WTC11 (cell line): ENCODE measurements at places on chromosomes 12 and 14. TPM values are rescaled to one million over a fixed set of nuclear protein-coding genes. Genes with fewer than 3 reads are reported as not detected.

RFLNA gene
- 6.3 to 11.3 TPM (median 10.2 TPM) in 3 replicates for total RNA-seq

DNA sequence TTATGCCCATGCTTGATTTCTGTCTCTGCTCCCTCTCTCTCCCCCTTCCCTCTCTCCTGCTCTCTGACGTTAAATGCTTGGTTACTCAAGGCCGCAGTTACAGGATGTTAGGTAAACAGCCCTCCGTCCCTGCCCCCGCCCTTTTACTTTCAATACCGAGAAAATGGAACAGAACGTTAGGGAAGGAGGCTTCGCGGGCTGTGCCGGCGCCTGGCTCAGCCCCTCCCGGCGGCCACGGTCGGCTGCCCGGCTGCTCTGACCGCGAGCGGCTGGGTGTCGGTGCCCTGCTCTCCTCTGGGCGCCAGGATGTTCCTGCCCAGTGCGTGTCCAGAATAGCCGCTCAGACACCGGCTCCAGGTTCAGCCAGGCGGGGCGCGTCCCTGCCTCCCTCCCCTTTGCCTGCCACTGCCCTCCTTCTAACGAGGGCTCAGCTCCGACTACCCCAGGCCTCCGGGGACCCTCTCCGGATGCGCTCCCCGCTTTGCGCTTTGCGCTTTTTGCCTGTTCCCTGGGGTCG is 166.1 kb downstream of the ADCK1 start:
- DNase-seq = peak; percentile 54
- H3K27ac ChIP-seq = no peak overlapping the region
- peaks cover 2% of the 10 kb centered on the region; the same call in 1 of the 2 replicates for H3K4me1 ChIP-seq
- H3K27me3 ChIP-seq = peaks cover 26% of the 10 kb centered on the region
- peak overlapping the region; percentile 66 for H3K4me3 ChIP-seq

NOS1 gene
- total RNA-seq = 4.0 to 4.8 TPM (median 4.5 TPM) in 3 replicates

DNA sequence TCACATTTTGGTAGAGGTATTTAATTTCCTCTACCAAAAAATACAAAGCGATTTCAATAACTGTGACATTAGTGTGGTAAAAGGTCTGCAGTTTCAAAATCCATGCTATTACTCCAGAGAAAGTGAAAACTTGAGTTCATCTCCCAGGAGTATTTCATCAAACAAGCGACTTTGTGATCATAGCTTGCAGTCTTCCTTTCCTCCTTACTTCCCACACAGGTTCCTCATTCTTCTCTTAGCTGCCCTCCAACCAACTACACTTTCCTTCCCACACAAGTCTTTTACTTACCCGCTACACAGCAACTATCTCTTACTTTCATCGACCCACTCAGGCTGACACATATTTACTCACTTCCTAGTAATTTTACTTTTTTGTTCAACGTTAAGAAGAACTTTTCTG is 413.4 kb upstream of the USP15 start:
- no peaks in the 10 kb centered on the region for H3K36me3 ChIP-seq
- H3K27ac ChIP-seq = no peak overlapping the region

SLC5A8 gene
- total RNA-seq = 0.05 to 0.07 TPM in 2 of 3 replicates, not detected in the other

- DNase-seq = no peak
- H3K4me3 ChIP-seq = no peak overlapping the region
- H3K27me3 ChIP-seq = no peaks in the 10 kb centered on the region; the same call in 1 of the 2 replicates
- no peaks in the 10 kb centered on the region for H3K36me3 ChIP-seq
Observed at GRCh38 chr14:99321955-99322730, 50.1 kb upstream of the BCL11B start.

DNA sequence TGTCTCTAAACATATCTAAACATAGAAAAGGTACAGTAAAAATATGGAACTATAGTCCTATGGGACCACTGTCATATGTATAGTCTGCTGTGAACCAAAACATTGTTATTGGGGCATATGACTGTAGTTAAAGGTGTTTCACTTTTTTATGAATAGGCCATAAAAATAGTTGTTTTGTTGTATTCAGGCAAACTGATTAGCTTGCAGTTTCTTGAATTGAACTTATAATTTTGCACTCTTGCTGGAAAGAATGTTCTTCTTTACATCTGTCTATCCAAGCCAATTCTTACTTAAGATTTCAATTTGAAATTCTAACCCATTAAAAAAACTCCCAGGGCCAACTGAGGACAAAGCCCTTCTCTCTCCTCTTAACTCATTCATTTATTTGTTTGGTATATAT is 234.1 kb downstream of the NOVA1 start:
- no peaks in the 10 kb centered on the region for H3K27me3 ChIP-seq
- no peaks in the 10 kb centered on the region for H3K4me1 ChIP-seq
- H3K27ac ChIP-seq = no peak overlapping the region
- no peaks in the 10 kb centered on the region for H3K36me3 ChIP-seq

ADCY4 gene
- total RNA-seq = 0.96 to 2.4 TPM (median 1.1 TPM) in 3 replicates
